ENCODE measurements at places on chromosomes 1 and 21. TPM values are rescaled to one million over a fixed set of nuclear protein-coding genes. Genes with fewer than 3 reads are reported as not detected.

- DNase-seq, result no peak
These were observed 4.5 kb downstream of the C1orf232 start for GRCh38 chr1:26164036-26164860.

DNA sequence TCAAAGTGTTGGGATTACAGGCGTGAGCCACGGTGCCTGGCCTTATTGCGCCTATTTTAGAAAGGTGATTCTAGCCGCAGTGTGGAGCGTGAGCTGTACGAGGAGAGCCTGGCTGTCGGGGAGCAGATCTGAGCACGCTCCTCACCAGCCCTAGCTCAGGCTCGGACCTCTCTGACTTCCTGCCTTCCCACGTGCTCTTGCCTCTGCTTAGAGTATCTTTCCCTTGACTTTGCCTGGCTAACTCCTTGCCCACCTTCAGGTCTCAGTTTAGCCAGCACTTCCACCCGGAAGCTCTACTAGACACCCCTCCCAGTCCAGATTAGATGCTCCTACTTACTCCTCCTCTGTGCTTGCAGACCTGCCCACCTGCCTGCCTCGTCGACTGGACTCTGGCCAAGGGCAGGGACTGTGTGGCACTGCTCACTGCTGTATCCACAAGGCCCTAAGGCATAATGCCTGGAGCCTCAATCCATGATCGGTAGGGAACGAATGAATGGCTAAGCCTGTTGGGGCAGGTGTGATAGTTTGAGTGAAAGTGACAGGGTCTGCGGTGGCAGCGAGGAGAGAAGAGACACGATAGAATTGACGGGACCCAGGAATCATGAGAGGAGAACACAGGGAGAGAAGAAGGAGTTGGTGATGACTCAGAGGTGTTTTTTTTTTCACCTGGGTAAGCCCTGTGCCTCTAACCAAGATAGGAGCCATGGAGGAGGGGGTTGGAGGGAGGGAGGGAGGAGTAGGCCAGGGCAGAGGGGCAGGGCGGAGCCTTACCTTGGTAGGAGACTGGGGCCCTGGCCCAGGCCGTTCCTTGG, 28.1 kb upstream of the WASF2 start:
- no peak for DNase-seq

- DNase-seq, result no peak
These were observed 148.5 kb downstream of the LMX1A start for GRCh38 chr1:165207853-165208515.

Gene FCER1A
- not detected for total RNA-seq

Gene PDC
- total RNA-seq, result not detected

Gene TRIM63
- 0.12 TPM for total RNA-seq

Gene BTG2
- total RNA-seq, result 0.78 TPM

Gene MGST3
- total RNA-seq, result 457 TPM
